ACHN (cell line): ENCODE measurements at places on chromosomes 2 and 18.

- DNase-seq, result no peak
Measured at GRCh38 chr18:57576316-57576715, 10.2 kb downstream of the FECH start.

DNA sequence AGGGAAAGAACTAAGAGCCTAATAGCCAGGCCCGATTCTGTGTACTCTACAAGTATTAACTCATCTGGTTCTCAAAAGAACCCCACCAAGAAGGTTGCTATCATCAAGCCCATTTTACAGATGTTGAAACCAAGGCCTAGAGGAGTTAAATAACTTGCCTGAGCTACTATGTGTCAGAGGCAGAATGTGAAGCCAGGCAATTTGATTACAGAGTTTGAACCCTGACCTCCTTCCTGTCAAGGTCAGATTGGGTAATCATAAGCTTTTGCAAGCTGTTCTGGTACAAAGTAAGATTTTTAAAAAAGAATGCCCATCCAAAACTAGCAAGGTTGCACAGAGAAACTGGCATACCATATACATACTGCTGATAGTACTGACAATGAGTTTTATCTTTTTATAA is 227.1 kb downstream of the HAUS1 start:
- DNase-seq, result no peak

DNA sequence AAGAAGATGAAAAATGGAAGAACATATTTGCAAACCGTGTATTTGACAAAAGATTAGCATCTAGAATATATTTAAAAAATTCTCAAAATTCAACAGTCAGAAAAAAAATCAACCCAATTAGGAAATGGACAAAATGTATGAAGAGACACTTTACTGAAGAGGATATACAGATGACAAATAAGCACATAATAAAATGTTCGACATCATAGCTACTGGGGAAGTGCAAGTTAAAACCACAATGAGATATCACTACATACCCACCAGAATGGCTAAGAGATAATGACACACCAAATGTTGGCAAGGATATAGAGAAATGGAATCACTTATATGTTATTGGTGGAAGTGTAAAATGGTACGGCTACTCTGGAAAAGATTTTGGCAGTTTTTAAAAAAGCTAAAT is 11.7 kb upstream of the NUP35 start:
- DNase-seq, result no peak

- DNase-seq, result peak; percentile 59
Measured at GRCh38 chr2:104852090-104852666, 1.7 kb upstream of the POU3F3 start.

- DNase-seq, result peak; percentile 74
Measured at GRCh38 chr2:43576981-43577892, 18.6 kb downstream of the THADA start.

DNA sequence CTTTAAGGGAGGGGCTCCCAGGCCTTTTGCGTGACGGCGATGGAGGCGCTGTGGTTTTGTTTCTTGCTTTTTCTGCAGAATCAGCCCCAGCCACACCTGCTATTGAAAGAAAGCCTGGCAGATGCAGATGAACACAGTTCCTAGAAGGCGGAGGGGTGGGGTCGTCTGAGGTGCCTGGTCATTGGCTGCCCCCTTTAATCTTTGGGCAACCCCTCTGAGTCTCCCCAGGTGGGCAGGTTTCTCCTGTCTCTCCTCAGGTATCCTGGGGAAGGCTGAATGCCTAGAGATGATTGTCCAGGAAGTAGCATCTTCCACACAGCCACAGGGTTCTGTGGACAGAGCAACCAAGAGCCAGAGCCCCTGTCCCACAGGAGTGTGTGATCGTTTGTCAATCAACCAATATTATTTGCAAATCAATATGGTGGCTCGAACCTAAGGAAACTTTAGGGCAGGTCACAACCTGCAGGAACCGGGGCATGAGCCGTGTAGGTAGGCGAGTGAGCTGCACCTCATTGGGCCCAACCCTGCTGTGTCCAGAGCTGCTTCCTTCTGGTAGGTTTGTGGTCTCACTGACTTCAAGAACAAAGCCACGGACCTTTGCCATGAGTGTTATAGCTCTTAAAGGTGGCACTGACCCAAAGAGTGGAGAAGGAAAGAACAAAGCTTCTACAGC is 104.3 kb downstream of the NDUFA10 start:
- DNase-seq, result no peak

DNA sequence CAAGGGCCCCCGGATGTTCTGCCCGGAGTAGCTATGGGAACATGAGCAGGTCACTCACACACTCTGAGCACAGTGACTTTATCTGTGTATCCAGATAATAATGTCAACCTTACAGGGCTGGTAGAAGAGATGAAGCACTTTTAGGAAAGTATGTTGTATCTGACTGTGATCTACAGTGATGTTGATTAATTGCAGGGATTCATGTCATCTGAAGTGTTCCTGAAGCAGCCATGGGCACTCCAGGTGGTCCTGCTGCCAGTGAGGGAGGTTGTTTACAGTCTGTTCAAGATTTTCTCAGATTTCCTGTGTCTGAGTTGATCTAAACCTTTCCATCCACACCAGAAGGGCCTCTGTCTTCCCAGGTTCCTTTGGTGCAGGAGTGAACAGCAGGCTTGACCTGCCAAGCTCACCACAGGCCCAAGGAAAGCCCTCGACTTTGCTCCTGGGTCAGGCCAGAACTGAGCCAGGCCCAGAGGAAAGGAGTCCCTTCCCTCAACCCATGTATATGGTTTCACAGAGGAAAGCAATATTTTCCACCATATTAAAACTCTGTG is 28.0 kb downstream of the KIAA2012 start:
- DNase-seq, result no peak

GRCh38 chr2:109180786-109181185 is 51.8 kb downstream of the SH3RF3 start:
- no peak for DNase-seq

- DNase-seq, result no peak
Measured at GRCh38 chr2:140701726-140702125, 1429.1 kb downstream of the LRP1B start.

GRCh38 chr2:69449906-69450305 is 12.7 kb upstream of the NFU1 start:
- DNase-seq, result no peak

GRCh38 chr2:222792001-222792611 is 68.7 kb upstream of the ACSL3 start:
- no peak for DNase-seq

DNA sequence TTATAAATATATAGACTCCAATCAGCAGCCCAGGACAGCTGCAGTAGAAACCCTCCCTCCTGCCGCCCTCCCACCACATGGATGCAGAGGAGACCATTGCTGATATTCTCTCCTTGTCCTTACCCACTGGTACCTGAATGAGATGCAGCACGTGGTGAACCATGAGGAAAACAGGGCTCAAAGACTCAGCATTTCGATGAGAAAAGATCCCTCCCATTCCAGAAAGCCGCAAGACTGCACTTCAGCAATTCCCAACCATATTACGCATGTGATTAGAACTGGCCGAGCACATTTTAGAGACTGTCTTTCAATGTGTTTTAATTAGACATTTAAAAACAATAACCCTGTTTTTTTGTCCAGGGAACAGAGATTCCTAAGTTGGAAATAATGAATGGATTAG is 125.5 kb downstream of the NRP2 start:
- DNase-seq, result no peak

DNA sequence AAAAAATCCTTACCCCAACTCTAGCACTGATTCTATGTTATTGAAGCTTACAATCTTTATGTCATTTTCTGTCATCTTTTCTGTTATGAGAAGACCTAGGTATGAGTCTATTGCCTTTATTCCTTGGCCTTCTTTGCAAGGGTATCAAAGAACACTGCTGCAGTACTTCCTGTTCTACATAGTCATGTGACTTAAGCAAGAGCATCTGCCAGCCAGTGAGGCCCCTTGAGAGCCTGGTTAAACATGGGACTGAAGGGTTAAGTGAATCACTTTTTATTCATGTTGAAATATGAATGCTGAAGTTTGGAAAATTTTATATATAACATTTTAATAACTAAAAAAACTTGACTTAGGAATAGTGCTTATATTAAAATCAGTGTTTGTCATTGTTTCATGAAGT is 844 bp upstream of the CPS1 start:
- DNase-seq, result no peak

DNA sequence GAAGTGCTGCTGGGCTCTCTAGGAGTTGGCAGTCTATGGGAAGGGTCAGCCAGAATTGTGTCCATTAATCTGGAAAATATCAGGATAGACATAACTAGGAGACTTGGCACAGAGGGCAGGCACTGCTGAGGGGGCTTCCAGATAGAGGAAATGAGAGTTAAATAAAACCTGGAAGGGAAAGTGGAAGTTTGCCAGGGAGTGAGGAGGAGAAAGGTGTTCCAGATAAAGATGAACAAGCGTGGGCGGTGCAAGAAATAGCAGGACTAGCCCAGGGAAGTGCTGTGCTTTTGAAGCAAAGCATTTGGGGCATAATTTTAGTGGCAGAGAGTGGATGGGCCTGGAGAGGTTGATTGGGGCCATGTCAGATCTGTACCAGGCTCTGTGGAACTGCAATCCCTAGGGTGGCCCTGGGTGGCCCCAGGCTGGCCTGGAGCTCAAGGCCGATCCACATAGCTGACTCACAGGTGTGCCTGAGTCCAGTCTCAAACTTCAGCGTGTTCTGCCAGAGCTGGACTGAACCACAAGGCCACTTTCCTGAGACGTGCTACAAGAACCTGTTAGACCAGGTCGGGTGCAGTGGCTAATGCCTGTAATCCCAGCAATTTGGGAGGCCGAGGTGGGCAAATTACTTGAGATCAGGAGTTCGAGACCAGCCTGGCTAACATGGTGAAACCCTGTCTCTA is 26.9 kb downstream of the GALM start:
- no peak for DNase-seq

GRCh38 chr2:200471928-200472645 is 37.8 kb downstream of the KCTD18 start:
- no peak for DNase-seq
